ENCODE measurements at places on chromosomes 6 and 20.
A peak's percentile ranks its signal among the peaks of the same experiment; 100 is the strongest.

GRCh38 chr6:169380493-169380892 is 126.8 kb upstream of the THBS2 start:
- no peak for DNase-seq

GRCh38 chr6:10393544-10394225 is 21.2 kb downstream of the TFAP2A start:
- DNase-seq = no peak

GRCh38 chr6:155186052-155186658 is 77.7 kb upstream of the CLDN20 start:
- DNase-seq = peak; percentile 87

DNA sequence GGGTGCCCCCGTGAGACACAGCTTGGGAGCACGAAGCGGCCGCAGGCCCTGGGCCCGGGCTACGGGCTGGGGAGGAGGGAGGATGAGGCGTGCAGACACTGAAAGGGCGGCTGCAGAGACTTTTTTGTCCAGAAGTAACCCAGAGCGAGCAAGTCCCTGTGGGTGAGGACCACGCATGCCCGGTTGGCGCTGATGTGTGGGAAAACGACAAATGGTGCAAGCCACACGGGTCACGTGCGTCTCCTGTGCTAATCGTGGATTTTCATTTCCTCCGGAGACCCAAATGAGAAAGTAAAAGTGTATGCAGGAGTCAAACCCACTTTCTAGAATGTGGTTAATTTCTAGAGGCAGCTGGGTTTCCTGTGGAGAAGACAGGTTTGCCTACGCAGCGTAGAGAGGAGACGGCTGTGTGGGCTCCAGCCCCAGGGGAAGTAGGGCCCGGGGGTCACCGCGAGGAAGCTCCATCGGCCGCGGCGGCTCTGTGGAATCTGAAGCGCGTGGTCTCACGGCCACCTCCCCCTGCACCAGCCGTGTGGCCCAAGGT is 19.0 kb downstream of the DLL1 start:
- DNase-seq = peak; percentile 88

DNA sequence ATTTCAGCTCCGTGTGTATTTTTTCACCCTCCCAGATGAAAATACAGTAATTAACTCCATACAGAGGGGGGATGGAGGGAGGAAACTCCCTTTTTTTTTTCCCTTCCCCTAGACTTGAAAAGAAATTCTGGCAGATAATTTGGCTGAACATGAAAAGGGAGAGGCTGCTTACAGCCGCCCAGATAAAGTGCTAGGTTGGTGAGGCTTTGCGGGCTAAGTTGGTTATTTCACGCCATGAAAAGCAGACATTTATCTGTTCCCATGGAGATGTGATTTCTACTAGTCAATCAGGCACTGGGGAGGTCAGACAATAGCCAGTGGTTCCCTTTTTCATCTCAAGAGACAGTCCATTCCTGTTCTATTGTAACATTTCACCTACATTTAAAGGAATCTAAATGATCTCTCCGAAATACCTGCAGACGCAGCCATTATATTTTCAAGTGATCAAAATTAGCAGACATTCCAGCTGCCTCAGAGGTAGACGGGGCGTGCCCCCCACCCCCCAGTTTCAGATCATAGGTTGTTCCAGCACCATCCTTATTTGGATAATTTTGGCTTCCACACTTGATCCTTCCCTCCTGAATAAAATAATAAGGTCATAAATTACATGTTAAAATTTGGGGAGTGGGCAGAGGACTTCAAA is 143.9 kb upstream of the ZNF217 start:
- no peak for DNase-seq

- DNase-seq = peak; percentile 68
Observed at GRCh38 chr20:33812152-33812849, 1.2 kb downstream of the CHMP4B start.

DNA sequence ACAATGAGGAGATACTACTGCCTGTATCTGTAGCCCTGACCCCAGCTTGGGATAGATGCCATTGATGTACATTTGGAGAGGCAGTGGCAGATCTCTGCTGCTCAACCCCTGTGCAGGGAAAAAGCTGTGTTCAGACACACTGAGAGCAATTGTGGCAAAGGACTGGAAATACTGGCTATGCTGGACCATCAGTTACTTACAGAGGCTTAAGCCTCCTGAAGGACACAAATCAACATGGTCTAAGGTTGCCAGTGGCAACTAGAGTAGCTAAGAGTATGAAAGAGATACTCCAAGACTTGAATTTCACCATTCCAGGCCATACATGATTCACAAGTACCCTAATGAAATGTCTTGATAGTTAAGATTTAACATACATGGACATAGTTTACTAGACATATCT is 32.4 kb upstream of the ENPP4 start:
- no peak for DNase-seq

DNA sequence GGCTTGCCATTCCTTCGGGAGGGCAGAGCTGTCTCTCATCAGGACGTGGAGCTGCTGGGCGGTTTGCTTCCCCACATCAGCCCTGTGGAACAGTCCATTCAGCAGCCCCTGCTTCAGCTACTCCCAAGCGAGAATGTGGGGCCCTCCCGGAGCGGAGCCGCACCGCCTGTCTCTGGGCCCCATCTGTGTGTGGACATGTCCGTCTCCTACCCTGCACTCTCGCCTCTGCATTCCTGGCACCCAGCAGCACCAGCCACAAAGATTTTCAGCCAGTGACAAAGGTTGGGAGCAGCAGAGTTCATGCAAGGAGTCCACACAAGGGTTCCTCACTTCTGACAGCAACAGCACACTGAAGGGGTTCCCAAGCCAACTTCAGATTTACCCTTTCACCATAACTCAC is 29.0 kb upstream of the SLC22A1 start:
- no peak for DNase-seq

DNA sequence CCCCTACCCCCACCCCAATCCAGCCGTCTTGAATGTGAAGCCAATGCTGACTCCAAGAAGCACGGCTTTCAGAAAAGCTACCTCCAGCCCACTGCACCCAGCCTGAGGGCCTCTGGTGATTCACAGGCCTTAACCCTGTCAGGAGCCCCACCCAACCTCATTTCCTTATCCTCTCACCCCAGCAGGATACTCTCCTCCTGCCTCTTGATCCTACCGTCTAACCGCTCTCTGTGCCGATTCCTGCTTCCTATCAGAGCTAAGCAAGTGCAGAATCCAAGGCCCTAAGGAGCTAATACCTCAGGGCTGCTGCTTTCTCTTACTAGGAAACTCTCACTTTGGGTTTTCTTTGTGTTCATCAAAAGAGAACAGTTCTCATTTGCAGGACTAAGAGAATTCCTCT is 47.2 kb downstream of the TRERF1 start:
- DNase-seq = peak; percentile 69

GRCh38 chr6:131949909-131950766 is 1.0 kb downstream of the CCN2 start:
- peak; percentile 36 for DNase-seq

DNA sequence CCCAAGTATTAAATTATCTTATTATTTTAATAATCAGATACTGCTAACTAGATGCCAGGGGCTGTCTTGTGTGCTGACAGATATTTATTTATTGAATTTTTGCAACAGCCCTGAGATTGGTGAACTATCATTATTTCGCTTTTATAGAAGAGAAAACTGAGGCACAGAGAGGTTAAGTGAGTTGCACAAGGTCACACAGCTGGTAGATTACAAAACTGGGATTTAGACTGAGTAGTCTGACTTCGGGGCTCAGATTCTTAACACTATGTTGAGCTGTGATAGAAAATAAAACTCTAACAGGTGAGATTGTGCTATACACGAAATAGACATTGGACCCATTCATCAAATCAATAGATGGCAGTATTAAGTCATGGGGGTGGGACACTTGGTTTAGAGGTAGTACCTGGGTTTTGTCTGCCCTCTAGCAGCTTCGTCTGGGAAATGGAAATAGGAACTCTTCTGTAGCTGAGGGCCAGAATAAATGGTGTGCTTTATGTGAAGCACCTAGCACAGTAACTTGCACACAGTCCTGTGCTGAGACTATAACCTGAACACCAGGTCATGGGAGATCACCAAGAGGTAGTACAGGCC is 113.4 kb downstream of the B3GAT2 start:
- DNase-seq = no peak

GRCh38 chr20:208942-209566 is 18.0 kb upstream of the DEFB129 start:
- DNase-seq = peak; percentile 11

DNA sequence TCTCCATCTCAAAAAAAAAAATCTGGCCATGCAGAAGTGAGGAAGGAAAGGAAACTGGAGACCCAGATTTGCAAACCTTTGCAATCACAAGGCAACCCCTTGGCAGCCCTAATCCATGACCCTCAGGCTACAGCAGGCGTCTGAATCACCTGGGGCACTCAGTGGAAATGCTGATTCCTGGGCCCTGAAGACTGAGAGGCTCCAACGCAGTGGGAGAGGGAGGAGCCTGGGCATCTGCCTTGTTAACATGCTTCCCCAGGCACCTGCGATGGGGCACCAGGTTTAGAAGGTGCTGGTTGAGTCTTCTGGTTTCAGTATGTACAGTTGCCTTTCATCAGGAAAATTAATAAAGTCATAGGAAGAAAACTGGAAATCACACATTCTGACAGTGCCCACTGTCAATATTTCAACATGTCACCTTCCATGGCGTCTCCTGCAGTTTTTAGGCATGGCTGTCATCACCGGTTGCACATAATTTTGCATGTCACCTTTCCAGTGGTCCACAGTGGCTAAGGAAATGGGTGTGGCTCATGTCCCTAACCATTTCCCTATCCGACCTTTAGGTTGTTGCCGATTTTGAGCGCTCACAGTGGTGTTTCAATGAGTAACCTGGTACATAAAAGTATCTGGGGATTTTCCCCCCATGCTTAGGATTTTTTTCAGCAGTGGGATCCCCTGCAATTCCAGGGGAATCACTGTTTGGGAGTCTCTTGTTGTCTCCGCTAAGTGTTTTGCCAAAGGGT is 56.9 kb downstream of the PREX1 start:
- DNase-seq = peak; percentile 44

DNA sequence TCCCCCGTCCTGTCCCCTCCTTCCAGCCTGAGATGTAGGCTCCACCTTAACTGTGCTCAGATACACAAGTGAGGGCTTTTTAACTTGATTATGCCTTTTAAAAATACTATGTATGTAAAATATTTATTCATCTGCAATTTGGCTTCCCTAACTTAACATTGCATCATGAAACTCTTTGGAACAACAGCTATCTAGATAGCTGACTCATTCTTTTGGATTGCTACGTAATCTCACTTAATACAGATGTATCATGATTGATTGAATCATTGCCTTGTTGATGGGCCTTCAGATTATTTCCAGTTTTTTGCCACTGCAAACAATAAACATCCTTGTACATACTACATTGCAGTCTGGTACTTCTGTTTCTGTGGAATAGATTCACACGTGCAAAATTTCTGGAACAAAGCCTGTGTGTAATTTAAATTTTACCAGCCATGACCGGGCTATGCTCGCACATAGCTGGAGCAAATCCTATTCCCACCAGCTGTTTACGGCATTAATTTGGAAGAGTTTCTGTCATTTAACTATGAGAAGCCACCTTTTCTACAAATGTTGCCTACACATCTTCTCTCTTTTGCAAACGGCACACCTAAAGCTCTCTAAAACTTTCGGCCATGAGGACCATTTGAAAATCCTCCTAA is 6.5 kb downstream of the PRND start:
- DNase-seq = no peak

DNA sequence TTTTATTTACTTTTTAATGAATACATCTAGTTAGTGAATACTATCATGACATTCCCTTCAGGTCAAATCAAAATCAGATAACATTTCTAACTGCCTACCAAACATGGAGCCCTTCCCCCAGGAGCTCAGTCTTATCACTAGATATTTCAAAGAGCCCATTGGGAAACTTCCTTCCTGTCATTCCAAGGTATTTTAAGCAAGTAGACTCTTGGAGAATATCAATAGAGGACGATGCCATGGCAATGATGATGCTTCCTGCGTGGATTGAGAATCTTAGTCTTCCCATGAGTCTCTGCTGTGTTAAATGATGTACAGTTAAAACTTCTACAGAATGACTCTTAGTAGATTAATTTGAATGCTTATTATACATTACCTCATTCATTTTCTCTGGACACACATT is 384.9 kb downstream of the CENPW start:
- no peak for DNase-seq

DNA sequence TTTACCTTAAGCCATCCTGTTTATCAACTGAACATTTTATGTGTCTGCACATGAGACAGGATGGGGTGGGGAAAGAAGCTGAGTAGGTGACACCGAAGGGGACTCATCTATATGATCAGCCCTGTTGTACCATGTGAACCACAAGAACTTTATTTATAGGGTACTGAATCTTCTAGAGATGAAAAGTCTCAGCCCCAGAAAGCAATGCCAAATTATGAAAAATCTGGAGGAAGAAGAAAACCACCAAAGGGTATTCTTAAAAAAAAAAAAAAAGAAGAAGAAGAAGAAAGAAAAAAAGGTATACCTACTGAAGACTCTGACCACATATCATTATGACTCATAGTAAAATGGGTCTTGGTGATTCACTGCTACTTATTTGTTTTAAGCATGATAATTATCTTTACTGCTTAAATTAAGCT is 39.8 kb upstream of the HBS1L start:
- DNase-seq = peak; percentile 50

GRCh38 chr6:5078121-5078669 is 6.9 kb upstream of the PPP1R3G start:
- no peak for DNase-seq

DNA sequence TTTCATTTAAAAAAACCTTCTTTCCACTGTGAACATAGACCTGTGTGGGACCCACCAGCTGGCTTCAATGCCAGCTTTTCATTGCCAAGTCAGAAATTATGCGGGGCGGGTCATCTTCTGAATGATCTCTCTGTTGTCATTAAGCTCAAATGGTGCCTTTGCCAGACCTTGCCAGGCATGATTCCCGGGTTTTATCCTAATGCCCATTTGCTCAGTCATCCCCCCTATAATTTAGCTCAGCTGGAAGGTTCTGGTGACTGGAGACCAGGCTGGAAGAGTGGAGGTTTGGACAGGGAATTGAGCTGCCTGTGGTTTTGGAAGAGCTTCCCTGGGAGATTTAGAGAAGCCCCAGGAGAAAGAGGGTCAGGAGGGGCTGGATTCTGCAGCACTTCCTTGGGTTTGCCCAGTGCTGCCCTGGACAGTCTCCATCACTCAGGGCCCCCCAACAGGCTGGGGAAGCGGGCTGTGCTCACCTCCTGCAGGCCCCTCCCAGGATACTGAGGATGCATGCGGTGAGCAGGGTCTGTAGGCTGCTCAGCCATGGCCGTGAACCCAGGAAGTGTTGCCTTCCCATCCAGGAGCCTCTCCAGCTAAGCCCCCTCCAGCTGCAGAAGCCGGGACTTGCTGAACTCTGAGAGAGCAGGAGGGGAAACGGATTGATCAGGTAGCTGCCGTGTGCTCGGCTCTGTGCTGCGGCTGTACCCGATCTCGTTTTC is 273.0 kb downstream of the CDH4 start:
- no peak for DNase-seq

DNA sequence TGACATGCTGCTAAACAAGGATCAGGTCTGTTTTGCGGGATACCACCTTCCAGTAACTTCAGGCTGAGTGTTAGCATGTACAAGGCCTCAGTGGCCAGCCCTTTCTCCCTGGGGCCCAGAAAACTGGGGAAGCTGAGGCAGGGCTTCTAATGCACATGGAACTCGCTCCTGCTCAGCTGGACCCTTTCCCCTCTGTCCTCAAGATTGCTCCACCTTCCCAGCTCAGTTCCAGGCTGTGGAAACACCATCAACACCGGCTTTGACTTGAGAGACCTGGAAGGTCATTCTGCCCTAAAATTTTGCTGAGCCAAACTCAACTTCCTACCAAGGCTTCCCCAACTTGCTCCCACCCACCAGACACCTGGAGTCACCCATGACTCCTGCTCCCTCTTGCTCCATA is 4.2 kb upstream of the BLCAP start:
- DNase-seq = no peak
